ENCODE measurements at places on chromosomes 3 and 15.

DNA sequence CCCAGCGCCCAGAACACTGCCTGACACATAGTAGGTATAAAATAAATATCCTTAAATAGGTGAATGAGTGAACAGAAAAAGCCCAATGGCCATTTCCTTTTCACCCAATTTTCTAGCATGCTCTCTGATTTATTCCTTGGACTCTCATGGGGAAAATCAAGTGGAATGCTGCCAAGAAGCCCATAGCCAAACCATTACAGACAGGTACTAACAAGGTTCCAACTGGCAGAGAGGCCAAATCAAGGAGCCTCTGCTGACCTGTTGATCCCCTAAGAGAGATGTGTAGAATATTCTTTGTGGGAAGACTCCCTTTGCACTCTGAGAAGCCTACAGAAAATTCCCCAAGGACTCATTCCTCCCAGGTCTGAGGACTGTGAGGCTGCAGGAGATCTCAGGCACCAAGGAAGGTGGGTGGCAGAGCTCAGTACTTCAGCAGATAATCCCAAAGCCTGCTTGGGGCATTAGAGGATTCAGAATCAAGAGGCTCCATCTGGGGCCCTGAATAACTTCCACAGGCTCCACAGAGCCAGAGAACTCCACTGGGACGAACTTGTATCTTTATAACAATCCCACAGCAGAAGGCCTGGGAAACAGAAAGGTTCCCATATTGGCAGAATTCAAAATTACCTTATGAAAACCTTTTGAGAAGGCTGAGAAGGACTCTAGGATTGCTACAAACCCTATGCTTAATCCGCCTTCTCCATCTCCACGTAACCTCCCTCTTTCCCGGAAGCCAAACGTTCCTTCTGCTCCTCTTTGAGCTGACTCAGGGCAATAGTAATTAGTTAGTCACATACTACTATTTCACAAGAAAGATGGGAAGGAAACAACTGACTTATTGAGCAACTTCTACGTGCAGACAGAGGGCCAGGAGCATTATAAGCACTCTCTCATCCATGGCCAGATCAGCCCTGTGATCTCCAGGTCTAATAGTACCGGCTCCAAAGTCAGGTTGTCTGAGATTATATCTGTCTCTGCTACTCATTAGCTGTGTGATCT is 34.5 kb downstream of the PRICKLE2 start:
- no peak for DNase-seq

GRCh38 chr3:157087373-157087772 is 72.6 kb downstream of the CCNL1 start:
- DNase-seq, result no peak

GRCh38 chr3:134563601-134564000 is 77.7 kb downstream of the CEP63 start:
- DNase-seq, result no peak

DNA sequence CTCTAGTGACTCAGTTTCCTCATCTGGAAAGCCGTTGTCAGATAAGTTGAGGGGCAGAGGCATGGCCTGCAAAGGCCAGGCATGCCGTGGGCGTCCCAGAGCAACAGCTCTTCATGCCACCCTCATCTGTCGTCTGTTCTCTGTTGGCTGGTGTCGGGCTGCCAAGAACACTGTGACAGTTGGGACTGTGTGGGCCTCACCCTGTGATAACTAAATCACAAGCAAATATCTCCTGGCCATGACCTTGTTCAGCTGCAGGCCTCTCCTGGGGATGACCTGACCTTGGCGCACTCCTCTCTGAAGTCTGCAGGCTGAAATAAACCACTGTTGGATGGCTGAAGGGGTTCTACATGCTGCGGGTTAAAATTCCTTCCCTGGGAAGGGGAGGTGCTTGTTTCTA is 145.9 kb downstream of the SHQ1 start:
- no peak for DNase-seq

DNA sequence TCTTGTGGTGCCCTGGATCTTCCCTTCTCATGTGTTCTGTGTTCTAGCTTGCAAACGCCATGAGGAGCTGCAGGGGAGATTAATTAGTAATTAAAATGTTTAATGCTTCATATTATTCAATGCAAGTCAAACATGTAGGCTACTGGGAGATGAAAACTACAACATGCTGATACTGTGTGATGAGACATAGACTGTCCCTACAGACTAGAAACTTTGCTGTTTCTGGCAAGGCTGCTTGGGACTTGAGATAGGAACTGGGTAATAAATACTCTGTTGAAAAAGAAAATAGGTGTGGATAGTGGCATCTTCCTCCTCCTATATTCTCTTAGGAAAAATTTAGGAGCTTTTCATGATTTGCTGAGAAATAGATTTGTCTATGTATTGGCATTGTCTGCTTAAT is 379.2 kb downstream of the LPP start:
- no peak for DNase-seq

DNA sequence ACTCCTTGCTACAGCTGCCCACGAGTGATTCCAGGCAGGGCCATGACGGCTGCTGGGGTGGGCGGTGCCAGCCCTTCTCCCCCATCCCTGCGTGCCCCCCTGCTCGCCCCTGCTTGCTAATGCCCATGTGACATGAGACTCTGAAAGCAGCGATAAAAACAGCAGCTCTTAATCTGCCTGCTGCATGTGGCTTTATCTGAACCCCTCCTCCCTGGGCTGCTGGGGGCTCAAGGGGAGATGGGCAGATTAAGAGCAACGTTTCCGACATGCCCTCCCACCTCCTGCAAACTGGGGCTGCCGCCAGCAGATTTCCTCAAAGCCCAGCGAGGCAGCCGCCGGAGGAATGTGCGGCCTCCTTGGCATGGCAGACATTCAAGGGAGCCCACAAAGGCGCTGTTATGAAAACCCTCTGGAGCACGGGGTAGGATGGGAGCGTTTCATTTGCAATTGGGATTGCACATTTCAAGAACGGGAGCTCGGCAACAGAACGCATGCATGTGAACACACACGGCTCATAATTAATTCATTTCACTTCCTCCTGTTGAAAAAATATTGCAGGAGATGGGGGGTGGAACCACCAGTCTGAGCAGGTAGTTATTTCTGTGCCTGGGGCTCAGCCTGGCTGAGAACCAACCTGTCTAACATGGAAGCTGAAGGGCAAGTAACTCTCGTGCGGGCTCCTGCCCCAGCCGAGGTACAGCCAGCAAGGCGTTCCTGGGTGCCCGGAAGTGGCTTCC is 504.2 kb upstream of the PROK2 start:
- DNase-seq, result peak; percentile 86

DNA sequence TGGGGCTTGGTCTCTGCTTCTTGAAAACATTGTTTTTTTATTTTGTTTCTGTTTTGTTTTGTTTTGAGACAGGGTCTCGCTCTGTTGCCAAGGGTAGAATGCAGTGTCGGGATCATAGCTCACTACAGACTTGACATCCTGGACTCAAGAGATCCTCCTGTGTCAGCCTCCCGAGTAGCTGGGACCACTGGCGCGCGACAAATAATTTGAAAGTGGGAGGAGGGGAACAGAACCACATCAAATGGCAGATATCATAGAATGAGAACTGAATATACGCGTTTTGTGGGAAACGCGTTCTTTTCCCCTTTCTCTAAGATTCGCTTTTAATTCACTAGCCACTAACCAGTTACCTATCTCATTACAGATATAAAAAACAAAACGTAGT is 641 bp upstream of the VPS13C start:
- DNase-seq, result no peak

All from left hindlimb (tissue), 1 donor.